ENCODE measurements at places on chromosomes 5 and 9.

- DNase-seq = no peak
Measured at GRCh38 chr9:4147476-4148230, 152.2 kb downstream of the GLIS3 start.

- DNase-seq = no peak
Measured at GRCh38 chr5:9015260-9015936, 530.5 kb downstream of the SEMA5A start.

DNA sequence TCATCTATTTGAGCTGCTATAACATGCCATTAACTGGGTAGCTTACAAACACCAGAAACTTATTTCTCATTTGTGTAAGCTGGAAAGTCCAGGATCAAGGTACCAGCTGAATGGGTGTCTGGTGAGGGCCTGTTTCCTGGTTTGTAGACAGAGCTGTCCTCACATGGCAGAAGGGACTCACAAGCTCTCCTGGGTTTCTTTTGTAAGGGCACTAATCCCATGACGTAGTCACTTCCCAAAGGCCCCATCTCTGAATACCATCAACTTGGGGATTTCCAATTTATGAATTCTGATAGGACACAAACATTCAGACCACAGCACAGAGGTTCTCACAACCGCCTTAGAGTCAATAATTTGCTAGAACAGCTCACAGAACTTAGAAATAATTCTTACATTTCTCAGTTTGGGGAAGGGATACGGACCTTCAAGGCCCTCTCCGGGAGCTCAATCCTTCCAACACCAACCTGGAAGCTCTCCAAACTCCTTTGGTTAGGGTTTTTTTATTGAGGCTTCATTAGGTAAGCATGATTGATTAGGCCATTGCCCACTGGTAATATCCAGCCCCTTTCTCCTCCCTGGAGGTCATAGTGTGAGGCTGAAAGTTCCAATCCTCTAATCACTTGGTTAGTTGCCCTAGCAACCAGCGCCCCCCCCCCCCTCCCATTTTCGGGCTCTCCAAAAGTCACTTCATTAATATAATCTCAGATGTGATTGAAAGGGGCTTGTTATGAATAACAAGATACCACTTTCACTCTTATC is 7.6 kb upstream of the DNAJA1 start:
- DNase-seq = no peak

GRCh38 chr5:18987101-18987500 is 1000.9 kb downstream of the CDH18 start:
- no peak for DNase-seq

GRCh38 chr9:15927161-15927560 is 374.3 kb downstream of the CCDC171 start:
- DNase-seq = no peak

DNA sequence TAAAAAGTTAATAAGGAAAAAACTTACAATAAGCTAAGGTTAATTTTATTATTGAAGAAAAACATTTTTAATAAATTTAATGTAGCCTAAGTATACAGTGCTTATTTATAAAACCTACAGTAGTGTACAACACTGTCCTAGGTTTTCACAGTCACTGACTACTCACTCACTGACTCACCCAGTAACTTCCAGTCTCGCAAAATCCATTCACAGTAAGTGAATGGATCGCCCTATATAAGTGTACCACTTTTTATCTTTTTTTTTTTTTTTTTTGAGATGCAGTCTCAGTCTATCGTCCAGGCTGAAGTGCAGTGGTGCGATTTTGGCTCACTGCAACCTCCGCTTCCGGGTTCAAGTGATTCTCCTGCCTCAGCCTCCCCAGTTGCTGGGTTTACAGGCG is 47.7 kb downstream of the FNIP1 start:
- DNase-seq = no peak
